GM18507 (cell line): ENCODE measurements at places on chromosomes 11 and 22.

GRCh38 chr11:92130421-92130831, 94.2 kb upstream of the FAT3 start:
- no peak for DNase-seq

DNA sequence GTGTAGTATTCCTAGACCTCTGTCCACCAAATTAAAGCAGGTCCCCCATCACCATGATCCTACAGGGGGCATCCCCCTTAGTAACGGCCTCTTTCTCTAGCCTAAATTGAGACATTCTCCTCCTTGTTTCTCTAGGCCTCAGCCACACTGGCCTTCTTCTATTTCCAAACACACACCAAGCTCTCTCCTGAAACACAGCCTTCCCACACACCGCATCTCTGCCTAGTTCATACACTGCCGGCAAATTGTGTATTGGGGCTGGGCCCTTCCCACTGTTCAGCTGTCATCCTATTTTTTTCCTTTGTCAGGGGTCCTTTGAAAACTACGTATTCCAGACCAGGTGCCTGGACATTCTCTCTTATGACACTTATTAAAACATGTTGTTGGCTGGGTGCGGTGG, 11.5 kb upstream of the VPREB1 start:
- DNase-seq, result no peak

DNA sequence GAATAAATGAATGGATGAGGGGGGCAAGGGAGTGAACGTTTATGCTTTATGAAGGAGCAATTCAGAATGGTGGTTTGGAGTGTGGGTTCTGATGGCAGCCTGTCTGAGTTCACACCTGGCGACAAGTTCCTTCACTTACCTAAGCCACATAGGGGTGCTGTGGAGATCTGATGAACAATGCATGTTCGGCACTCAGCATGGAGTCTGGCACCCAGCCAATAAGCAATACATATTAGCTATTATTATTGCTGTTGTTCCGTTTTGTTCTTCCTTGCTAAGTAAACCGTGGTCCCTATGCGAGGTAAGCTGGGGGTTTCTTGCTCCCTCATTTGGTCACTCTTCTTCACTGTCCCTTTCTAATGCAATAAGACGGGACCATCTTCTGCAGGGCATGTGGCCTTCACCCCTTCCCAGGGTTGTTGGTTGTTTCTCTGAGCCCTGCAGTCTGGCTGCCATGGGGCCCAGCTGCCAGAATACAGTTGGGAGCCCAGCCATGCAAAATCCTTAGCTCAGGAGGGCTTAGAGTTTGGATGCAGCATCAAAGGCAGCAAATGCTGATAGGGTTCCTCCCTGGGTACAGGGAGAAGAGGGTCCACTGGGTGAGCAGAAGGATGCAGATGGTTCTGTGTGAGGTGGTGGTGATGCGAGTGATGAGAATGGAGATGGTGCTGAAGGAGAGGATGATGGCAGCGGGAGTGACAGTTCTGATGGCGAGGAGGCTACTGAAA, 6.4 kb upstream of the PKNOX2 start:
- DNase-seq, result no peak

DNA sequence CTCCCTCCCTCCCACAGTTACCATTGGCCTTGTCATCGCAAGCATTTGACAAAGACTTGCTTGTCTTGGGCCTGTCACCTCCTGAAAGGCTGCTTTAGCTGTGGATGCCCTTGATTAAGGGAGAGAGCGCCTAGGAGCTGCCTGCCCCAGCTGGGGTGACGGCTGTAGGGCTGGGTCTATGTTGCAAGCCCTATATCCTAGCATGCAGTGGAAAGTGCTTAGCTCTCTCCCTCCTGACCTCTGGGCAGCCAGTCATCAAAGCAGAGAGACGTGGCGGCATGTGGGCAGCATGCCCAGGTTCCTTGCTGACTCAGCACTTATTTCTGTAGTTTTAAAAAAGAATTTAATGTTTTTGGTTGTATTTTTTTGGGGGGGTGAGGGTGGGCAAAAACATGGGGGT, 75.9 kb downstream of the BARX2 start:
- no peak for DNase-seq

DNA sequence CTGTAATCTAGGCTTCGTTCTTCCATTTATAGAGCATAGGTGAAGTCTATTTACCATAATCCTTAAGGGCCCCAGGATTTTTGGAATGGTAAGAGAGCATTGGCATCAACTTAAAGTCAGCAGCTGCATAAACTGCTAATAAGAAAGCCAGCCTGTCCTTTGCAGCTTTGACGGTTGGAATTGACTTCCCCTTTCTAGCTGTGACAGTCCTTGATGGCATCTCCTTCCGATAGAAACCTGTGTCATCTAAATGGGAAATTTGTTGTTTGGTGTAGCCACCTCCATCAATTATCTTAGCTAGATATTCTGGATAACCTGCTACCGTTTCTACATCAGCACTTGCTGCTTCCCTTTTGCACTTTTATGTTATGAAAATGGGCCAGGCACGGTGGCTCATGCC, 58.0 kb upstream of the GLYATL1B start:
- no peak for DNase-seq

DNA sequence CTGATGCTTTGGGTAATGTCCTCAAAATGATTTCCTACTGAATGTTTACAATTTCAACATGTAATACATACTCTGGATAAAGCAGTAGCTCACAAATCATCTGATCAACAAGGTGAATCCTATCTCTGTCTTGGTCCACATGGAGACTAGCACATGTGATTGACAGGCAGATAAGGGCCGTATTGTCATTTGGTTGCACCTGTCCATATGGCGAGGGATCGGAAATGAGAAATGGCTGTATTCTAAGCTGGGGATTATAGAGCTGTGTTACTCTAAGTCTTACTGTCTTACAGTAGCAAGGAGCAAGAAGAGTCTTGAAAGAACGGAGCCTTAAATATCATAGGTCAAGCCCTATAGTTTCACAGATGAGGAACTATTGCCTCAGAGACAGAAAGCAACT, 55.7 kb downstream of the APIP start:
- DNase-seq, result no peak
